ENCODE measurements at places on chromosomes 6 and 20. TPM values are rescaled to one million over a fixed set of nuclear protein-coding genes. Genes with fewer than 3 reads are reported as not detected.

Gene MMUT
- total RNA-seq = 30.5 TPM

Gene DEFB124
- total RNA-seq = not detected

Gene JPH2
- 17.3 TPM for total RNA-seq

Gene VWA7
- 6.4 TPM for total RNA-seq

Gene CCN5
- total RNA-seq = not detected

Gene THEMIS
- total RNA-seq = not detected

DNA sequence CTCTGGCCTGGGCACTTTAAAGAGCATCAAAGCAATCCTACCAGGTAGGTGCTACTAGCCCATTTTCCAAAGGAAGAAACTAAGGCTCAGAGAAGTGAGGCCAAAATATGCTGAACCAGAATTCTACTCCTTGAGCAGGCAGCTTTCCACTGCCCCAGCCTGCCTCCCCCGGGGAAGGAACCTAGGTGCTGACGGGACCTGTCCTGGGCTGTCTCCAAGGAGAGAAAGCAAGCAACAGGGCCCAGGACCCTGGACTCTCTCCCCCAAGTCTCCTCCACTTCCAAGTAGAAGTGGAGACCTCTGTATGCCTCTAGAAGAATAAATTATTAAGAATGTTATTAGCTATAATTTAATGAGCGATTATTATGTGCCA lies 159.5 kb downstream of the MRPL14 start:
- no peak overlapping the region for H3K27ac ChIP-seq
- peak; percentile 50 for DNase-seq
- no peak overlapping the region for H3K4me3 ChIP-seq
- peaks cover 3% of the 10 kb centered on the region for H3K27me3 ChIP-seq

- DNase-seq = no peak
- no peak overlapping the region for H3K4me3 ChIP-seq
- peaks cover 5% of the 10 kb centered on the region for H3K4me1 ChIP-seq
- peaks cover 2% of the 10 kb centered on the region for H3K27me3 ChIP-seq
- H3K27ac ChIP-seq = no peak overlapping the region
Measured at GRCh38 chr6:124530926-124531325, 431.3 kb upstream of the RNF217 start.

DNA sequence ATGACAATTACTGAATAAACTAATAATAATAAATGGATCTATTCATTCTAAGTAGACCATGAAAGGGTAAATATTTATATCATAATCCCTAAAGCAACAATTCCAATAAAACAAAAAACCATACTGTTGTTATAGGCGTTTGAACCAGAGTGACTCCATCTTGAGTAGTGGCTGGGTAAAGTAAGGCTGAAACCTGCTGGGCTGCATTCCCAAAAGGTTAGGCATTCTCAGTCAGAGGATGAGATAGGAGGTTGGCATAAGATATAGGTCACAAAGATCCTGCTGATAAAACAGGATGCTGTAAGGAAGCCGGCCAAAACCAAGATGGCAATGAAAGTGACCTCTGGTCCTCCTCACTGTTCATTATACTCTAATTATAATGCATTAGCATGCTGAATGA lies 8.3 kb downstream of the OR2H1 start:
- H3K4me1 ChIP-seq = no peaks in the 10 kb centered on the region
- H3K36me3 ChIP-seq = no peaks in the 10 kb centered on the region
- no peak for DNase-seq
- no peak overlapping the region for H3K4me3 ChIP-seq
- no peak overlapping the region for H3K27ac ChIP-seq

DNA sequence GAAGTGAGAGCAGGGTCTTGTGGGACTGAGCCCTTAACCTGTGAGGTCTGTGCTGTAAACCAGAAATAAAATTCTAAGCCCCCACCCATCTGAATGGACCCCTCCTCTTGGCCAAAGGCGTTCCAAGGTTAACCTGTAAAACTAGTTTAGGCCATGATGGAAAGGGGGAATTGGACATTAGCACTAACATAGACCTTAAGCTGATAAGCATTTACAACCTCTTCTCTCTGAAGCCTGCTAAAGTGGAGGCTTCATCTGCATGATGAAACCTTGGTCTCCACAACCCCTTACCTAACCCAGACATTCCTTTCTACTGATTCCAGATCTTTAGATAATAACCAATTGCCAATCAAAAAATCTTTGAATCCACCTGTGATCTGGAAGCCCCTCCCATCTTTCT lies 25.8 kb downstream of the PIGT start:
- no peaks in the 10 kb centered on the region for H3K36me3 ChIP-seq
- peaks cover 22% of the 10 kb centered on the region for H3K4me1 ChIP-seq
- H3K4me3 ChIP-seq = no peak overlapping the region
- H3K27me3 ChIP-seq = no peaks in the 10 kb centered on the region

GRCh38 chr6:148617530-148617929 lies 129.3 kb upstream of the UST start:
- H3K36me3 ChIP-seq = no peaks in the 10 kb centered on the region
- no peak overlapping the region for H3K27ac ChIP-seq
- DNase-seq = no peak
- no peaks in the 10 kb centered on the region for H3K4me1 ChIP-seq

GRCh38 chr6:41132254-41132653 lies 21.9 kb downstream of the TREML1 start:
- H3K27me3 ChIP-seq = no peaks in the 10 kb centered on the region
- no peak overlapping the region for H3K4me3 ChIP-seq

DNA sequence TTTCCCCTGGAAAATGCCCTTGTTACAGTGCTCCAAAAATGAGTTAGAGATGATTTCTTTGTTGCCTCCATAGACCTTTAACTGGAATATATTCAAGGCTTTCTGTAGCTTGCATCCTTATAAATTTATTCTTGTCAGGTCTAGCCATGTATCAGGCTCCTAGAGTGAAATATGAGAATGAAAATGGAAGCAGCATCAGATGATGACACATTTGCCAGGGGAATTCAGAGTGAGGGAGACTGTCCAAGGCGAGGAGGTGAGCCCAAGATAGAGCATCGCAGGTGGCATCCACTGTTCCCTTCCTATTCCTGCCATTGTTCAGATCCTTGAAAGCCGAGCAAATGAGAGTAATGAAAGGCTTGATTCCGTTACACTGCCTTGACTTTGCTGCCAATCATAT lies 386.8 kb downstream of the SAMD5 start:
- no peak overlapping the region for H3K27ac ChIP-seq
- DNase-seq = no peak
- H3K27me3 ChIP-seq = no peaks in the 10 kb centered on the region
- peaks cover 6% of the 10 kb centered on the region for H3K4me1 ChIP-seq
- no peak overlapping the region for H3K4me3 ChIP-seq
- H3K36me3 ChIP-seq = no peaks in the 10 kb centered on the region

- H3K27me3 ChIP-seq = no peaks in the 10 kb centered on the region
- H3K36me3 ChIP-seq = no peaks in the 10 kb centered on the region
- no peak overlapping the region for H3K4me3 ChIP-seq
- peaks cover 35% of the 10 kb centered on the region for H3K4me1 ChIP-seq
- no peak for DNase-seq
Measured at GRCh38 chr20:10505827-10506226, 70.7 kb downstream of the SLX4IP start.

DNA sequence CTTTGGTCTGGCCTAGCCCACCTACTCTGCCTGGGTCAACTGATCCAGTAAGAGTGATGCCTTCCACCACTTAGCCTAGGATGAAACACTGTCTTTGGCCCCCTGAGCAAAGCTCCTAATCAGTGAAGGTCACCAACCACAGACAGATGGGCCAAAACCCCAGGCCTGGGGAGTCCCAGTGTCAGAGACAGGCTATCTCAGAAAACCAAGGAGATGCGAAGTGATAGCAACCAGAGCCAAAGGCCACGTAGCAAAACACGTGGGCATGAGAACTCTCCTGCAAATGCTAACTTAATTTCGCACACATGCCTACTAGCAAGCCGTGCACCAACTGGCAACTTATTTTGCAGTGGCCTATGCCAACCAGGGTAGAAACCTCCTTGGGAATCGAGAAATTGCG lies 29.1 kb downstream of the AGPAT4 start:
- no peak for DNase-seq
- H3K36me3 ChIP-seq = peaks cover 15% of the 10 kb centered on the region
- peaks cover 13% of the 10 kb centered on the region for H3K4me1 ChIP-seq
- H3K27ac ChIP-seq = no peak overlapping the region
